ENCODE measurements at places on chromosomes 16 and 17.

DNA sequence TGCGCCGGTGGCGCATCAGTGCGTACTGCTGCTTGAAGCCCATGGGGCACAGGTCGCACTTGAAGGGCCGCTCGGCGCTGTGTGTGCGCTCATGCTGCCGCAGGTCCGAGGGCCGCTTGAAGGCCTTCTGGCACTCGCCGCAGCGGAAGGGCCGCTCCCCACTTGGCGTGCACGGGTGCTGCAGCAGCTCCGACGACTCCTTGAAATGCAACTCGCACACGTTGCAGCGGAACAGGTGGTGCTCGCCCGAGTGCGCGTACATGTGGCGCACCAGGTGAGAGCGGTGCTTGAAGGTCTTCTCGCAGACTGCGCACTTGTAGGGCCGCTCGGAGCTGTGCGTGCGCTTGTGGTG is 3.3 kb downstream of the ZNF319 start:
- DNase-seq = no peak

DNA sequence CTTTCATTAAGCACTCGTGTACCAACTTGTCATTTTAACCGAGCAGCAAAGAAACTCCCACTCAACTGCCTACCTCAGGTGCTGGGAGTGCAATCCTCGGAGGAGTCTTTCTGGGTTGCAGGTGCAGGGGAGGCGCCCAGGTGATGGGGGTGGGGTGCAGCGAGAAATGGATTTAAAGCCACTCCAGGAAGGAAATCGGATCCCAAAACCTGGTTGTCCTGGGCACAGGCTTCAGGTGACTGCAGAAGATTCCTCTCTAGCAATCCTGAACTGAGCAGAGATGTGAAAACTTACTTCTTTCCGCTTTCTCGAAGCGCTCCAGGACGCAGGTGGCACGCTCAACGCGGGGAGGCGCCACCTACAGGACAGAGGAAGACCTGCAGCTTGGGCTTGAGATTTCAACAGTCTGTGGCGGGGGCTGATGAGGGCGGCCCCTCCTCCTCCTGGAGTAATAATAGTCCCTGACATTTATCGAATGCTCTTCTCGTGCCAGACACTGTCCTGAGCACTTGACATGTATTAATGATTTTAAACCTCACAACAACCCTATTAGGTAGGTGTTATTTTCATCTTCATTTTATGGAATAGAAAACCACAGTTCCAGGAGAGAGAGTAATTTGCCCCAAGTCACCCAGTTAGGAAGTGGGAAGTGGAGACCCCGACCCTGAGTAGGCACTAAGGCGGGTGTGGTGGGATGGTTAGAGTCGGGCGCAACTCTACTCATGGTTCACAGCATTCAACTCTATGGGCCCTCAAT is 27.2 kb upstream of the SKAP1 start:
- DNase-seq = no peak

GRCh38 chr16:82995924-82996441 is 369.2 kb downstream of the CDH13 start:
- peak; percentile 26 for DNase-seq

GRCh38 chr16:84093120-84093878 is 23.4 kb downstream of the MBTPS1 start:
- no peak for DNase-seq

DNA sequence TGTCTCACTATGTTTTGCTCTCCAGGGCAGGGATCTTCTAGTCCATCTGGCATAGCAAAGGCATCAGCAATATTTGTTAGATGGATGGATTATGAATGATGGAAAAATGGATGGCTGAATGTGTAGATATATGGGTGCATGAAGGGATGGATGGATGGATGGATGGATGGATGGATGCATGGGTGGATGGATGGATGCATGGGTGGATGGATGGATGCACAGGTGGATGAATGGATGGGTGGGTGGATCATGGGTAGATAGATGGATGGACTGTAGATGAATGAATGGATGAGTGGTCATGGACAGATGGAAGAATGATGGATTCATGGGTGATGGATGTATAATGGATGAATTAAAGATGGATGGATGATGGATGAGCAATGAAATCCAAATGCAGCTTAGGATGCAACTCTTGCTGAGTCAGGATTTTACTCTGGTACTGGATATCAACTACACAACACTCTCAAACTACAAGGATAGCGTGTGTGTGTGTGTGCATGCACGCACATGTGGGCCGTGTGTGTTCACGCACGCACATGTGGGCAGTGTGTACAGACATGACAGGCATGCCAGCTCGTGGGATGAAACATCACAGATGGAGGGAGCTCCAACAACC is 34.0 kb downstream of the GSG1L start:
- DNase-seq = no peak

- DNase-seq = no peak
These were observed 5.9 kb upstream of the METRNL start for GRCh38 chr17:83073389-83074063.

- no peak for DNase-seq
These were observed 2.0 kb downstream of the SPPL2C start for GRCh38 chr17:45846646-45847045.

DNA sequence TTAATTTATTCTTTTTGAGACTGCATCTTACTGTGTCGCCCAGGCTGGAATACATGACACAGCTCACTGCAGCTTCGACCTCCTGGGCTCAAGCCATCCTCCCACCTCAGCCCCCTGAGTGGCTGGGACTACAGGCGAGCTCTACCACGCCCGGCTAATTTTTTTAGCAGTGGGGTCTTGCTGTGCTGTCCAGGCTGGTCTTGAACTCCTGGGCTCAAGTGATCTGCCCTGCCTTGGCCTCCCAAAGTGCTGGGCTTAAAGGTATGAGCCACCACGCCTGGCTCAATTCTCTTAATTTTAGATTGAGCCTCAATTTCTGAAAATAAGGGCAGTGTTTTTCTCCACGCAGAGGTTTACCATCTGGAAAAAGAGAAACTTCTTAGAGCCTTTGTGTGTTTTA is 41.1 kb downstream of the ZNF750 start:
- DNase-seq = no peak

DNA sequence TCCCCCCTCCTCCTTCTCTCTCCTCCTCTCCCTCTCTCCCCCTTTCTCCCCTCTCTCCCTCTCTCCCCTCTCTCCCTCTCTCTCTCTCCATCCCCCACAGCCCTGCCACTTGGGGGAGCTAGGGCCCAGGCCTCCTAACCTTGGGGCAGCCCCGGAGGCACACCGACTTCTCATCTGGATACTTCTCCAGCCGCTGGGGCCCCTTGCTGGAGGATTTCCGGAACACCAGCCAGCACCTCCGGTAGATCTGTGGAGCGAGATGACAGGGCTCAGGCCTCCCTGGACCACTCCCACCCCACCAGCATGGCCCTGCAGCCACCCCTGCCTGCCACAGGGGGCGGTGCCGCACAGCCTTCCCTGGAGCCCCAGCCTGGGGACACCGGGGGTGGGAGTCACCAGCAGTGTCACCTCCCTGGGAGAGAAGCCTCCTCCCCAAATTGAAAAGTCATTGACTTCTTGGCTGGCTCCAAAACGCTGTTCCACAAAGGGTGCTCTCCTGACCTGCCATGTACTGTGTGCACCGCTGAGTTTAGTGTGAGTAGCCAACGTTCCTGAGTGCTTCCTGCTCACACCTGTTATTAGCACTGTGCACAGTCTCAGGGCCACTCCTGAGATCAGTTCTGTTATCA is 10.5 kb downstream of the DOK4 start:
- DNase-seq = no peak

DNA sequence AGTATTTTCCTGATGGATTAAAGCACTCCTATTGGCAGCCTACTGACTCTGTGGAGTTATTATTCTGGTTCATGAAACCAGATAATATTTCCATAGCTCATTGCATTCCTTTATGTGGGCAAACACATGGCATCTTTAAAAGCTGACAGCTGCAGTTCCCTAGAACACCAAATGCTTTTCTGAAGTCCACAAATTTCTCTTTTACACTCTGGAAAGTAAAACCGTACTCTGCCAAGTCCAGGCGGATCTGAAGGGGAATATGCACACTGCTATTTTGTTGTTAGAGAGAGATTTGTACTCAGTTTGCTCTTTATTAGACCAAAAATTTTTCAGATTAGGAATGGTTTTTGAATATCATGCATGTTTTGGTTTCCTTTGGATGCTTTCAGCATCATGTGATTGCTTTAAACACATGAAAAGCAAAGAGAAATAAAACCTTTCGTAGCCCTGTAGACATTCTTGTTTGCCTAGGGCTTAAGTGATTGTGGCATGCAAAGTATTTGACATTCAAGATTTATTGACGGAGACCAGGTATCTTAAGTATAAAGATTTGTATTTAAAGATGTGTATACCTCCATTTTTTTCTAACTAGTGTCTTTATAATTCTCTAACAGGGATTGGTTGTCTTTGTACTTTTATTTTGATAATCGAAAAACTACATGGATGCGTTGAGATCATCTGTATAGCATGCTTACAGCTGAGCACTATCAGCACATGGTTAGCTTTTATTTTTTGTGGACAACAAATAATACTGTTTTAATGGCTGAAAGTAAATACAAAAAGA is 19.5 kb downstream of the SEC14L1 start:
- no peak for DNase-seq

DNA sequence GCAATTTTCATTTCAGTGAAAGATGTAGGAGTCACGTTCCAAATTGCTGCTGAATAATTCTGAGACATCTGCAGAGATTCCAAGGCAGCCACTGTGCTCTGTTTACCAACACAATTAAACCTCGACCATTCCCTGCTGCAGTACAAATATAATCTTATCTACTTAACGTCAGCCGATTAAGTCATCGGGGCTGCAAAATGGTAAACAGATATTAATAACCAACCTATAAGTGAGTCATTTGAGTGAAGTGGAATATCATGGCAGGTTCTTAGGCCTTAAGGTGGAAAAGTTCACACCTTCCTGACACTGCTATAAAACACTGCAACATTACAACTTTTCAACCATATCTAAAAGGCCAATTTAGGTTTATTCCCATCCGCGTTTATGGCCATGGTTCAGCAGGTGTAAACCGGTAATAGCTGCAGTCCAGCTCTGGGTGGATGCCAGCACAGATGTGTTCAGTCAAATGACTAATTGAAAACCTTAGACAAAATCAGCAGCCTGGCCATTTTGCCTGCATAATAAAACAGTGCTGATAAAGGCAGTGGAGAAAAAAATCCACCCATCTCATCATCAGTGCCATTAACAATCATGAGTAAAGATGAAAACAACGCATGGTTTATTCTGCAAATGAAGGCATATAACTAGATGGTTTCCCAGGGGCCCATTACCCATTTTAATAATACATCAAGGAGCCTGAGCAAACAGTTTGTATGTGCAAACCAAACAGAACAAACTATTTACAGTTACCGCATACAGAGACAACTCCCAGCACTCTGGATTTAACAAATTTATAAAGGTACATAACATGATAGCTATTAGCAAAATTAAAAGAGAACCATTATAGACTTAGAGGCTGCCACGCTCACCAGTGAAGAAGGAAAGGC is 202.9 kb upstream of the IRX3 start:
- no peak for DNase-seq

DNA sequence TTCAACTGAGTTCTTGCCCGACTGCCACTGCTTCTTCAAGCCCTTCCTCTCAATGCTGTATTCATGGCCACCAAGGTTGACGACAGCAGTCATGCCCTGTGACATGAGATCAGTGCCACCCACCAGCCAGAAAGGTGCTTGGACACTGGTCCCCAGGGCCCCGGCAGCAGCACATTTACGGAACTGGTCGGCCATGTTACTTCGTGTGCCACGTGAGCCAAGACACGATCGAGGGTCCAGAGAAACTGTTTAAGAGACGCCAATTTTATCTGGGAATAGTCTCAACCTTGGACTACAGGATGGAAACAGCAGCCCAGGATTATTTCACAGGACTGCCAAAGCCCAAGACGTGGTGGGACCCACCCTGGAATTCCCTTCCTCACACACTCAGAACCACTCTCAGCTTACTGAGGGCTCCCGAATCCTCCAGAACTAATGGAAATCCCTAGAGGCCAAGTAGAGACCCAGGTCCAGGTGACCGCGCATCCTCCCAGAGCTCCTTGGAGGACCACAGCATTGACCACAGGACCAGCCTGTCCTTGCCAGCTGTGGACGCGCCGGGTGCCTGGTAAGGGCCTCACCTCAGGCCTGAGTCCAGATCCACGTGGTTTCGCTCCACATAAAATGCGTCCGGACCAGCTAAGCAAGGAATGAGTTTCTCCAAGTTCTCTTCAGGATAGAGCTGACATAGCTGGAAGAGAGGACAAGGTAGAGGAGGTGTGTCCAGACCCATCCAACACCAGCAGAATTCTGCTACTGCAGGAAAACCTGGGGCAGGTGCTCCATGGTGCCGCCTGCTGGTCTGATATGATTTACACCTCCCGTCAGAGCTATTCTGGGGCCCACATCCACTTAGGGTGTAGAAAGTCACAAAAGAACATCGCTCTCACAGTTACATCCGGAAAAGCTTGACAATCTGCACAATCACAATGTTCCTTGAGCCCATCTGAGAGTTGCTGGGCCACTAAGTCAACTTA is 28.2 kb downstream of the MAP1LC3B start:
- no peak for DNase-seq

- DNase-seq = no peak
These were observed 37.3 kb downstream of the BCO1 start for GRCh38 chr16:81275795-81276194.

GRCh38 chr16:57374067-57374534 is 1.8 kb downstream of the CX3CL1 start:
- no peak for DNase-seq

DNA sequence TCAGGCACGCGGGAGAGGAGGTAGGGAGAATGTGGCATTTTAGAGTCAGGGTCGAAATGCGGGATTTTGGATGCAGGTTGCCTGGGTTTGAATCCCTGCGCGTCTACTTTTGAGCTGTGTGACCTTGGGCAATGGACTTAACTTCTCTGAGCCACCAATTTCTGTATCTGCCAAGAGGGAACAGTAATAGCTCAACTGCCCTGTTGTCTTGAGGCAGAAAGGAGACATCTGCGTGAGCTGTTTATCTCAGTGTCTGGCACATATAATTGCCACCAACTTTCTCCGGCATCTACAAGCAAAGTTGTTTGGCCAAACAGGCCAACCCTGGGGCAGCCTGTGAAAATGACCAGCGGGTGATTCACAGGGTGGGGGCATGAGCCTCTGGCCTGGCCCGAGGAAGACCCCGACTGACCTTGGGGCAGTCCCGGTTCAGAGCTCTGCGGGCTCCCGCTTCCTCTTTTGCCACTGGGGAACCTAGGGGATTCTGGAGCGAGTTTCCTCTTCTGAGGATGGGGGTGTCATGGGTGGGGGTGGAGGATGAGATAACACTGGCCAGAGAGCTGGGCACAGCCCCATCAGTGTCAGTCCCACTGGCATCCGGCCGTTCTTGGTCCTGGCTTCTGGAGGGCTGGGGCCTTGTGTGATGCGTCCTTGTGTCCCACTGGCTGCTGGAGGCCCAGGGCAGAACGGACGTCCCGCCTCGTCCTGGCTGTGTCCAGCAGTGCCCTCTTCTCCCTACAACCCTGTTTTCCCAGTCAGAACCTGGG is 1.3 kb downstream of the SNN start:
- no peak for DNase-seq
